ENCODE measurements at places on chromosomes 12 and 14.
A peak's percentile ranks its signal among the peaks of the same experiment; 100 is the strongest.

GRCh38 chr12:12927211-12928079, 24.5 kb downstream of the GPRC5D start:
- DNase-seq: peak; percentile 77

DNA sequence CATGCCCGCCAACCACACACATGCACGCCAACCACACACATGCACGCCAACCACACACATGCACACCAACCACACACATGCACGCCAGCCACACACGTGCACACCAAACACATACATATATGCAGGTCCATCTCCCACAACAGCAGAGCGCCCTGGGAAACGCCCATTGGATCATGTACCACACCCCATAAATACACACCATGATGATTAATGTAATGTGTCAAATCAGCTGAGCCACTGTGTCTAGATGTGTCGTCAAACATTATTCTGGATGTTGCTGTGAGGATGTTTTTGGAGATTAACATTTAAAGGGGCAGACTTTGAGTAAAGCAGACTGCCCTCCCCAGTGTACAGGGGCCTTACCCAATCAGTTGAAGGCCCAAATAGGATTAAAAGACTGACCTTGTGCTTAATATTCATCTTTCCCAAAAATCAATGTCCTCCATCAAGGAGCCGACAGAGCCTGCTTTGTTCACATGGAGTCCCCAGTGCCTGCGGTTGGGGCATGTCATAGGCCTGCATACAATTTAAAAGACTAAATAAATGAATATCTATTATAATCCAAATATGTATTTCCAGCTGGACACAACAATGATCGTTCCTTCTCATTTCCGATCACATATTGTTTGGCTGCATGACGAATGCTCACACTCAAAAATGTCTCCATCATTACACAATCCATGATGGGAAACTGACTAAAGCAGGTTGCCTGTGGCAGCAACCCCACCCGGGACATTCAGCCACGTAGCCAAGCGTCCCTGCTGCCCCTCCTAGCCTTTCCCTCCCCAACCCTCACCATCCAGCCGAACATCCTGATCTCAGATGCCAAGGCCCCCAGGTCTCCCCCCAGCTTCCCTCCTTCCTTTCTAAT, 23.2 kb upstream of the BDKRB2 start:
- no peak for DNase-seq

DNA sequence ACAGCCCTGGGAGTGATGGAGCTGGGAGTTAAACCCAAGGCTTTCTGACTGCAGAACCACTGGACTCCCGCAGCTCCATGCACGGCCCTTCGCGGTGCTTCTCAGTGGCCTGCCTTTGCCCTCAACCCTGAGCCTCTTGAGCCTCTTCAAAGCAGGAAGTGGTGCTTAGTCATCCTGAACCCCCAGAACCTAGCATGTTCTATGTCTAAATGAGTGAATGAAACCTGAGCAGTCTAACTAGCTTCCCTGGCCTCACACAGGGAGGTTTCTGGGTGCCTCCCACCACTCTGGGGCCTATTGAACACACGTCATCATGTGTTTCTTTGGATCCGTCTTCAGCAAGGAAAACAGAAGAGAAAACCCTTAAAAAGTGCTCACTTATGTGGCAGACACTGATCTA, 117.9 kb upstream of the SFSWAP start:
- no peak for DNase-seq

GRCh38 chr12:105107494-105108371, at the start of gene WASHC4:
TSS of gene WASHC4 (plus strand) at chr12:105107731. CDS start at chr12:105107801, 70 bp downstream.
- peak; percentile 91 for DNase-seq

GRCh38 chr14:100747021-100747586, 20.4 kb downstream of the DLK1 start:
- DNase-seq: peak; percentile 88

DNA sequence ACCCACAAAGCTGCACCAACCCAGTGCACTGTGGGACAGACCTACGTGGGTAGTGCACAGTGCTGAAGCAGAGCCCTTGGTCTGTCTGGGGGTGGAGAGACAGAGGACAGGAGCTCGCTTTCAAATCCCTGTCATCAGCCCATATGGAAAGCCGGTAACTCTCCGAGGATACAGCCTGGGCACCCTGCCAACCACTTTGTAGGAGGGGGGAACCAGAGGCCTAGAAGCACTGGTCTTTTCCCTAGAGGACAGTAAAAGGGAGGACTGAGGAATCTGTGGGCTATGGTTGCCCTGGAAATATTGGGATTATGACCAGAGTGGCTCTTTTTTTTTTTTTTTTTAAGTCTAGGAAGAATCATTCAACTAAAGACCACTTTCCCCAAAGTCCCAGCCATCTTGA, 74.3 kb downstream of the MAP3K9 start:
- peak; percentile 13 for DNase-seq

- peak; percentile 57 for DNase-seq
Measured at GRCh38 chr12:32877601-32878459, 18.7 kb downstream of the PKP2 start.

DNA sequence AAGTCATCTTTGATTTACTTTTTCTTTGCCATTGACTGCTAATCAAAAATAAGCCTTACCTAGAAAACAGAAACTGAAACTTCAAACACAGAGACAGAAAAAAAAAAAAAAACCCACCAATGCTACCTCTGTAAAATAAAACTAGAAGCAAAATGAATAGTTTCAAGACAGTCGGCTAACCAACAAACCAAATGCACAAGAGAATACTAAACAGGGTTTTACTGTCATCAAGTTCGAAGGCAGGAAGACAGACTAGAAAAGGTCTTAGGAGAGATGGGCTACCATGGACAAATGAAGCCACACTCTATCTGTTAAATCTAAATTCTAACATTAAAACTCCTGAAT, 59.5 kb downstream of the SEL1L start:
- no peak for DNase-seq

DNA sequence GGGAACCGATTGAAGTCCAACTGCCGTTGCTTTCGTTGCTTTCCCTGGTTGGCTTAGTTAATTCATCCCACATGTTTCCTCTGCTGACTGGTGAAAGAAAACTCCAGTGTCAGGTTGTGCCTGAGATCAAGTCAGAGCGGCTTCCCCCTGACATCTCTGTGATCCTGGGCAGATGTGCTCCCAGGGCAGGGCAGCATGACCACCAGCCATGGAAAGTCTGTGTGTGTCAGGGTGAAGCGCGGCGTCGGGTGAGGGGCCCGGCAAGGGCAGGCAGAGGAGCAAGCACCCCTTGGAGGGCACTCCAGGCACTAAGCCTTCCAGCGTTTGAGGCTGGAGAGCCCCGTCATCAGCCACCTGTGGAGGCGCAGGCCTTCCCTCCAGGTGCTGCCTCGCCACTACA, 54.5 kb upstream of the IGF1 start:
- DNase-seq: no peak

DNA sequence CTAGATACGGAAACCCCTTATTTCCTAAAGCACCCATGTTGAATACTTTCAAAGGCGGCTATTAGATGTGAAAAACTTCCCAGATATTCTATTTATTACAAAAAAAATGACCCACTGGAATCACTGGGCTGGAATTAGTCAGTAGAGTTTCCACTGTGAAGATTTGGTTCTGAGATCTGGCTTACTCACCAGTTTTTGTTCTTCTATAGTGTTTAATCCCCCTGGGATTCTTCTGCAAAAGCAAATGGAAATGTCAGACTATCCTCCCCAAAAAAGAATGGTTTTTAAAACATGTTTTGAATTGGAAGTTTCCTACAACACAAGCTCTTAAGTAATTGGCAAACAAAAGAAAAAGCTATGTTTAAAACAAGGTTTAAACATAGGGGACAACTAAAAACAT, 166.4 kb downstream of the STXBP6 start:
- peak; percentile 23 for DNase-seq

DNA sequence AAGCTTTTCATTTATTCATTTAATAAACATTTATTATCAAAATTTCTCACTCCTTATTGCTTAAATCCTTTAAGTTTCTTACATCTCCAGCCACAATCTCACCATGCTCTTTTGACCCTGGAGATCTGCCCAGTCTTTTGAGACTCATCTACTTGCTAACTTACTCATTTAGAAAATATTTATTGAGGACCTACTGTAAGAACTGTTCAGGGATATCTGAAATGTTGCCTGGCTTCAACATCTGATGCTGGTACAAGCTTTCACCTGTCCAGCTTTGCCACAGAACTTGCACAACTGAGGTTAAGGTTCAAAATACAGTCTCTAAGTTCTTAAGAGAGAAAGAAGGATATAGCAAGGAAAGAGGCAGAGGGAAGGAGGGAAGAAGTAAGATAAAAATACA, 17.5 kb upstream of the GXYLT1 start:
- DNase-seq: no peak

GRCh38 chr12:120678572-120678971, 8.4 kb upstream of the MLEC start:
- DNase-seq: no peak

DNA sequence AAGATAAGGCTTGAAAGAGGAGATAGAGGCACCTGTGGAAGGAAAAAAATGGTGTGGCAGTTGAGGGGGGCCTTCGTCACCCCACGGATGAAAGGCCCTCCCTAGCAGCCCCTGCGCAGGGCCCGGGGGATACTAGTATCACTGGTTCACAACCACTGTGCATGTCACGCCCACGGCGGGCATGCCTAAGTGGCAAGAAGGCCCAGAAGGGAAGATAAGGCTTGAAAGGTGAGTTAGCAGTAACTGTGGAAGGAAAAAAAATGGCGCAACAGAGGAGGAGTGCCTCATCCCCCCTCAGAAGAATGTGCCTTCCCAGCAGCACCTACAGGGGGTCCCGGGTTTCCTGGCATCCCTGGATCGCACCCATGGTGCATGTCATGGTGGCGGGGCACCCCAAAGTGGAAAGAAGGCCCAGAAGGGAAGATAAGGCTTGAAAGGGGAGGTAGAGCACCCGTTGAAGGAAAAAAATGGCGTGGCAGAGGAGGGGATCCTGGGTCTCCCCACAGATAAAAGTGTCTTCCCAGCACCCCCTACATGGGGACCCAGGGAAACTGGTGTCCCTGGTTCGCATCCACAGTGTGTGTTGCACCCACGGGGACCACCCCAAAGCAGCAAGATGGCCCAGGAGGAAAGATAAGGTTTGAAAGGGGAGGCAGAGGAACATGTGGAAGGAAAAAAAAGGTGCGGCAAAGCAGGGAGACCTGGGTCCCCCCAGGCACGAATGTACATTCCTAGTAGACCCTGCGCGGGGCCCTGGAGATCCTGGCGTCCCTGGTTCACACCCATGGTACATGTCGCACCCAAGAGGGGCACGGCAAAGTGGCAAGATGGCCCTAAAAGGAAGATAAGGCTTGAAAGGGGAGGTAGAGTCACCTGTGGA, 279.2 kb downstream of the ALG10 start:
- no peak for DNase-seq

- DNase-seq: peak; percentile 44
Measured at GRCh38 chr12:66066137-66066928, 64.2 kb downstream of the LLPH start.

- DNase-seq: no peak
Measured at GRCh38 chr14:55599250-55599879, 19.4 kb downstream of the KTN1 start.

GRCh38 chr12:103806803-103807202, 34.2 kb downstream of the NT5DC3 start:
- DNase-seq: peak; percentile 87

- DNase-seq: no peak
Measured at GRCh38 chr12:111395336-111396187, 10.2 kb upstream of the SH2B3 start.

- no peak for DNase-seq
Measured at GRCh38 chr12:108115123-108116121, 13.7 kb upstream of the WSCD2 start.

DNA sequence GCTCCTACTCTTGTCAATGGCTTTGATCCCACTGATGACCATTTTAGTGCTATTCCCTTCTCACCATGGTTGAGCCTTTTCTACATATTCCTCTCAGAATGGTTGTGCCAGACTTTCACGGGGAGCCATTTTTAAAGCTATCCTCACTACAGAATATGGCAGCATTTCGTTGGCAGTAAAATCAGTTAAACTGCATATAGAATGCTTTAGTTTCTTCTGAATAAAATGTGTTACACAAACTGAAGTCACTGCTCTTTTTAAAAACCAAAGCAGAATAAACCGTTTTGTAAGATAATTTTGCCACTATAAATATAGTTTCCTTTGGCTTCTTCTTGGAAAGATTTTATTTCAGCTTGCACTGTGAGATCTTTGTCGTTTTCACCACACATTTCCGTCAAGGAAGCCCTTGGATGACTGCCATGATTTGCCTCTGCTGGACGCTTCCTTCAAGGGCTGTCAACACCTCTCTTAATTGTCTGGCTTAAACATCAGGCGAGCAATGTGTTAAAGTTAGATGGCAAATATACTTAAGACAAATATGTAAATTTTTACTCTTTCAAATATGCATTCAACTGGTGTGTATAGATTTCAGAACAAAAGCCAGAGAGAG, 624.2 kb downstream of the DIO2 start:
- peak; percentile 65 for DNase-seq

GRCh38 chr12:46663318-46663717, 162.5 kb downstream of the SLC38A4 start:
- no peak for DNase-seq

GRCh38 chr12:15592934-15593333, 196.3 kb downstream of the EPS8 start:
- peak; percentile 47 for DNase-seq

- no peak for DNase-seq
Measured at GRCh38 chr12:94139816-94140215, 8.6 kb upstream of the PLXNC1 start.

DNA sequence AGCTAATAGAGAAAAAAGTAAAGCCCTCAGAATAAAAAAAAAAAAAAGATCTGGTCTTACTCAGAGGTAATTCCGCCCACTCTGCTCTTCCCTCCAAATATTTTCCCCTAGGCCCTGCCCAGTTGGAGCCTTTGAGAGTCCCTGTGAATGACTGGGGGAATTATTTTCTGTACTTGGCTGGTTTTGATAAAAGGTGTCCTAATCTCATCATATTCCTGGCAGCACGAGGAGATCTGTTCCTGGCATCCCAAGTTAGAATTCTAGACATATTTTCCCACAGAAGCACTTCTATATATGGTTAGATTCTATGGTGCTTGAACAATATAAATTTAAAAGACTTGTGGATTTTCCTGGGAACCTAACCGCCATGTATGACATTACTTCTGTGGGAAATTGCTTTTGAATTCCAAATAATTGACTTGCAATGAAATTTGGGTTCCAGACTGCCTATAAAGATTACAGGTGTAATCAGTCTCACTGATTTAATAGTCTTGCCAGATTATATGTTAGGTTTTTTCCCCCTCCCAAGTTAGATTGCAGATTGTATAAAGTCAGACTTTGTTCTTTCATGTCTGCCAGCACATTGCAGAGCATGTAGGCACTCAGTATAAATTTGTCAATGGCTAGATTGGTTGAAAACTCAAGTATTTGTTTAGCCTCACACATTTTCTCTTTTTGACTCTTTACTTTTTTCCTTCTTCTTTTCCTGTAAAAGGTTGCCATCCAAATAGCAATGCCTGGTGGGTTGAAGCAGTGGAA, 12.3 kb downstream of the GPX2 start:
- DNase-seq: peak; percentile 53

Data from fibroblast of pulmonary artery (primary cell).